ENCODE measurements at places on chromosomes 16 and 17.

- DNase-seq, result no peak
Observed at GRCh38 chr16:89431158-89431584, 59.2 kb downstream of the ANKRD11 start.

DNA sequence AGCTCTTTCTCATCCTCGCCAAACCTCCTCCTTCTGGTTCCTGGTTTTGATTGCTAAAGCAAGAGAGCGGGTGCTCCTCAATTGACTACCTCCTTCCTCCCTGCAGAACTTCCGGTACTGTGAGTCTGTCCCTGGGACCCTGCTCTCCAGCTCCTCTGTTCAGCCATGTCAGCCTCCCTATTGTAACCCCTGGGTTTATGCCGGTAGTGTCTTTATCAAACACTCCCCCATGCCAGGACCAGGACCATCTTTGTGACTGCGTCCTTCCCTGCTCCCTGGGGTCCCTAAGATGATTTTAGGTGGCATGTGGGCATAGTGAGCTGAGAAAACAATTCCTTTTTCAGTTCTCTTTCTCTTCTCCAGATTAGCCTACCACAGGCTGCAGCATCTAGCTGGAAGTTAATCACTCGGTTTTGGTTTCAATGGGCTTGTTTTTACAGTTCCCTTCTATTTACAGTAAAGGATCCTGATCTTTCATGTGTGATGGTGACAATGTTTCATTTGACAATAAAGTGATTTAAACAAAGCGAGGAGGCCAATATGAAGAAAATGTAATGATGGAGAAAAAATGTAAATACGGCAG, 27.7 kb upstream of the IL21R start:
- no peak for DNase-seq

GRCh38 chr17:77331301-77331864, 190.6 kb downstream of the SEC14L1 start:
- peak; percentile 92 for DNase-seq

GRCh38 chr17:33192951-33193911, 99.9 kb downstream of the ASIC2 start:
- DNase-seq, result no peak
